ENCODE measurements at places on chromosomes 16 and 17.

- no peak for DNase-seq
These were observed 568.7 kb upstream of the HSBP1 start for GRCh38 chr16:83238949-83239691.

DNA sequence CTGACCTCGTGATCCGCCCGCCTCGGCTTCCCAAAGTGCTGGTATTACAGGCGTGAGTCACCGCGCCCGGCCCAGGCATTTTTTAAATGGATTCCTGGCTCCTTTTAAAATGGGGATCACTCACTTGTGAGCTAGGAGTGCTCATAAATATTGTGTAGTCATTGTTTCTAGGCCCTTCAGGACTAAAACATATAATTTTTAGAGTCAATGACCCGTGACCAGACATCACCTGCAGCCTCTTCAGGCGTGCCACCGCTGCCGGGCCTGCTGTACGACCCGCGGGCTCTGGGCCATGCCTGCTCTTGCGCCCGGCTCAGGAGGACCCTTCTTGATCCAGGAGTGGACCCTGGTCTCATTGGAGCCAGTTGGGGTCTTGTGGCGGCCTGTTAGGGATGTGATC lies 30.8 kb downstream of the EFCAB5 start:
- DNase-seq = no peak

DNA sequence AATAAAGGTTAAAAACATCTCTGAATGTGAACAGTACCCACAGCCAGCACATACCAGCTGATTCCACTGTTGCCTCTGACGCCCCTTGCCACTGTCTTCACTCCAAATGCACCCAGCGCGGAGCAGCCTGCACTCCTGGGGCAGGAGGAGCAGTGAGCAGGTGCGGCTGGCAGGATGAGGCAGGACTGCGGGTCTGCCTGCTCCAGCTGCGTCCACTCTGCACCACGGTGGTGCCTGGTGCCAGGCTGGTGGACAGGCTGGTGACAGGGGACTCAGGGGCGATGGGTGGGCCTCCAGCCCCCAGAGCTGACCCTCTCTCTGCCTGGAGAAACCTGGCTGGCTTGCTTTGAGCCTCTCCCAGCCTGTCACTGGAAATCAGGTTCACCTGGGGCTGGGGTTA lies 9.4 kb downstream of the RAB40B start:
- DNase-seq = no peak

GRCh38 chr17:78532922-78533640 lies 44.1 kb downstream of the DNAH17 start:
- no peak for DNase-seq

- DNase-seq = no peak
These were observed 58.0 kb upstream of the TEKT3 start for GRCh38 chr17:15399443-15399842.

GRCh38 chr17:5877948-5878347 lies 192.2 kb upstream of the WSCD1 start:
- no peak for DNase-seq

DNA sequence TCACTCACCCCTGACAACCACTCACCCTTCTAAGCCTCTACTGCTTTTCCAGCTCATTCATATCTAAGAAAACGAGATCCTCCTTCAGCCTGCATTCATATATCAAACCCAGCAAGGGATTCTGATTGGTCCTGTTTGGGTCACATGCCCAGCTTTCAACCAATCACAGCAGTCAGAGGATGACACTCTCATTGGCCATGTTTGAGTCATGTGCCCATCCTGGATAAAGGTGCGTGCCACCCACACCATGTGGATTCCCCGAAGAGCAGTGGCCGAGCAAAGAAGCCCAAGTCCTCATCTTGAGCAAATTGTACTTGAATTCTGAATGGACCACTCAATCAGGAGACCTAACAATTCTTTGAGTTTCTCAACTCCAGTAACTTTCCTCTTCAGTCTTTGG lies 45.0 kb downstream of the SCNN1G start:
- DNase-seq = no peak

- DNase-seq = no peak
These were observed 299.0 kb downstream of the CEP112 start for GRCh38 chr17:65892912-65893377.

GRCh38 chr16:89395150-89396142 lies 94.9 kb downstream of the ANKRD11 start:
- DNase-seq = no peak

DNA sequence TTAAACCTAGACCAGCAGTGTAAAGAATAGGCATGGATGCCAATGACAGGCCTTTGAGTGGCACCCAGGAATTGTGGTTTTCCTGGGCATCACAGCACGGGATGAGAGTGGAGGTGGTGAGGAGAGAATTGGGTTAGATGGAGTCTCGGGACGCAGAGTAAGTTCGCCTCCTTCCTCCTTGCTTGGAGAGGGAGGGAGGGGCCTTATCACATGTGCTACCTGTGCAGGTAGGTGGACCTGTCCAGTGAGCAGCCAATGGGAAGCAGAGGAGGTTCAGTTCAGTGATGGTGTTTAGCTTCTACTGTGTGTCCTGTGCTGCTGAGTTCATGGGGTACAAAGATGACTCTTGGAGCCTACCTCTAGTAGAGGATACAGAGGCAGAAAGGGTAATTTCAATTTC lies 14.9 kb downstream of the YPEL2 start:
- DNase-seq = no peak

All from stimulated activated CD8-positive, alpha-beta memory T cell treated with anti-CD3 and anti-CD28 coated beads, Interleukin-15, amount 100 ng/mL, for 24 hours (primary cell).